Heart right ventricle (tissue), 16 donors: ENCODE measurements at places on chromosomes 1 and 21.
A peak's percentile ranks its signal among the peaks of the same experiment; 100 is the strongest.

- H3K4me1 ChIP-seq: no peaks in the 10 kb centered on the region
- no peaks in the 10 kb centered on the region for H3K27me3 ChIP-seq
- H3K4me3 ChIP-seq: no peak overlapping the region
- H3K36me3 ChIP-seq: no peaks in the 10 kb centered on the region
- H3K27ac ChIP-seq: no peak overlapping the region
- no peak for DNase-seq
These were observed 13.2 kb downstream of the ST7L start for GRCh38 chr1:112605633-112606327.

GRCh38 chr1:173258479-173259264, 51.5 kb upstream of the TNFSF4 start:
- no peak for DNase-seq
- no peaks in the 10 kb centered on the region for H3K27me3 ChIP-seq
- no peaks in the 10 kb centered on the region for H3K36me3 ChIP-seq

GRCh38 chr21:45258466-45258865, 29.2 kb downstream of the POFUT2 start:
- H3K27me3 ChIP-seq: peaks cover 33% of the 10 kb centered on the region
- no peak overlapping the region for H3K27ac ChIP-seq
- DNase-seq: no peak
- no peak overlapping the region for H3K4me3 ChIP-seq
- peaks cover 12% of the 10 kb centered on the region for H3K4me1 ChIP-seq

DNA sequence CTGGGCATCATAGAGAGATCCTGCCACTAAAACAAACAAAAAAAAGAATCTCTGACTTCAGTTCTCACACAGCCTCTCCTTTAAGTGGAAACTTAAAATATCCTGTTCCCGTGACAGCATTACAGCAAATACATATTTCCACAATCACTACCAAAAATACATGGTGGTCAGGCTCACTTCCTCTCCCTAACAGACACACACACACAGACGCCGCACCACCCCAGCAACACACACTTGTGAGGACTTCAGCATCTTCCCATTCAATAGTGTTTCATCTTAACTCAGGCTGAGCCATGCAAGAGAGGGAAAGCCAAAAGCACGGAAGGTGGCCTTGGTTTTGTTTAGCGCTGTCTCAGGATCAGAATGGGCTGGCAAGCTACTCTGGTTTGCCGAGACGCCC, 21.9 kb downstream of the KIAA1614 start:
- H3K36me3 ChIP-seq: no peaks in the 10 kb centered on the region
- no peaks in the 10 kb centered on the region for H3K4me1 ChIP-seq
- H3K27me3 ChIP-seq: no peaks in the 10 kb centered on the region
- DNase-seq: no peak
- H3K27ac ChIP-seq: no peak overlapping the region

GRCh38 chr1:191609305-191609704, 549.0 kb upstream of the RGS18 start:
- H3K27me3 ChIP-seq: no peaks in the 10 kb centered on the region
- no peaks in the 10 kb centered on the region for H3K4me1 ChIP-seq
- H3K27ac ChIP-seq: no peak overlapping the region
- DNase-seq: no peak
- H3K36me3 ChIP-seq: no peaks in the 10 kb centered on the region

GRCh38 chr1:44783697-44784093, 4.3 kb downstream of the BEST4 start:
- H3K36me3 ChIP-seq: no peaks in the 10 kb centered on the region
- DNase-seq: no peak
- H3K27ac ChIP-seq: peak overlapping the region; percentile 63
- H3K4me3 ChIP-seq: peak overlapping the region; percentile 57
- H3K4me1 ChIP-seq: peaks cover 24% of the 10 kb centered on the region
